ENCODE measurements at places on chromosomes 16 and 17. TPM values are rescaled to one million over a fixed set of nuclear protein-coding genes. Genes with fewer than 3 reads are reported as not detected.

Gene NPTX1
- 14.0 TPM for total RNA-seq

Gene LRRC46
- total RNA-seq = 0.63 TPM

Gene PRRT2
- 0.76 TPM for total RNA-seq

Gene NOS2
- total RNA-seq = not detected

Gene KRTAP4-3
- total RNA-seq = not detected

Gene CCR7
- total RNA-seq = 77.3 TPM

Gene FAM20A
- not detected for total RNA-seq

Gene TBC1D3C
- 2.0 TPM for total RNA-seq

All from activated T-cell treated with anti-CD3 and anti-CD28 coated beads, Interleukin-2, amount 50 U/mL, for 4 hours (primary cell).